ENCODE measurements at places on chromosomes 7 and 10.

DNA sequence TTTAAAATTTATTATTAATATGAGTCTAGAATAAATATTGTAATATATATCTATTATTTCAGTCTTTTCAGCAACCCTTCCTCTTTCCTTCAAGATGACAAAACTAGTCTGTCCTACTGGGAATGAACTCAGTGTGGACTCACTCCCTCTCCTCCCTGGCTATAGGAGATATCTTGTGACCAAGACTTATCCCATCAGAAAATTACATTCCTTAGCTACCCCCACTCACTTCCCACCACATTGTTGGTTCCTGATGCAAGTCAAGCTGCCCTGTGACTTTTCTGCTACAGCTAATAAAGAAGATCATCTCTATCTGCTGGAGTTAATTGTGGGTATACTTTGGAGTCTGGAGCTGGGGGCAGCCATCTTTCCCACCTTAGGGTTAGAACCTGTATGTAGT, 28.0 kb upstream of the MCU start:
- no peak for DNase-seq

DNA sequence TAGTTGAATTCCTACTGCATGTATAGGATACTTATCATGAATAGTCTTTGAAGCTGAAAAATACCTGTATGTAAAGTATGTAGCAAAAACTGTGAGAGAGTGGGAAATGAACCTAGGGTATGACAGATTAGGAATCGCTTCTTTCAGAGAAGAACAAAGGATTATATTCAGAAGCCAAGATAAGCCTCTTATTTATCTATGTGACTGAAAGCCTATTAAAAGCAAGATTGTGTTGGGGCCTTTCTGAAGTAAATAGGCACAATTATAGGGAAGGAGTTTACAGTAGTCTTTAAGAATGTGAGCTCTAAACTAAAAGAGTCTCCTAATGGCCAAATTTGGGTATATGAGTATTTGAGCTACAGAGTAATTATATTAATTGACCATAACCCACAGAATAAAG, 102.1 kb downstream of the MTERF1 start:
- no peak for DNase-seq

DNA sequence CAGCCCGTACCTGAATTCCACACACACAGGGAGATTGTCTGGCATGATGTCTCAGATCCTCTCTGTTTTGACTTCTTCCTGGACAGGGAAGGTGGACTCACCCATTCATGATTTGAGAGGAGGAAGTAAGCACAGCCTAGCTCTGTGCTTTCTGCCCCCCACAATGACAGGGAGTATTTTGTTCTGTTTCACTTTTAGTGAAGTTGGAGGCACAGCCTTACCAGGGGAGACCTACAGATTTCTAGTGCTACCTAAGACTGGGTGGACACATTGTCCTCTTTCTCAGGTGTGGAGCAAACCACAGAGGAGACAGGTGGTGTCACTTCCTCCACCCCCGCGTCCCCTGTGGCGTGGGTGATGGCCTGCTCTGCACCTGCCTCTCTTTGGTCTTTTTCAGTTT, 408.6 kb upstream of the PFKP start:
- DNase-seq: no peak

- DNase-seq: no peak
These were observed 961 bp downstream of the SCRN1 start for GRCh38 chr7:29988424-29989256.

DNA sequence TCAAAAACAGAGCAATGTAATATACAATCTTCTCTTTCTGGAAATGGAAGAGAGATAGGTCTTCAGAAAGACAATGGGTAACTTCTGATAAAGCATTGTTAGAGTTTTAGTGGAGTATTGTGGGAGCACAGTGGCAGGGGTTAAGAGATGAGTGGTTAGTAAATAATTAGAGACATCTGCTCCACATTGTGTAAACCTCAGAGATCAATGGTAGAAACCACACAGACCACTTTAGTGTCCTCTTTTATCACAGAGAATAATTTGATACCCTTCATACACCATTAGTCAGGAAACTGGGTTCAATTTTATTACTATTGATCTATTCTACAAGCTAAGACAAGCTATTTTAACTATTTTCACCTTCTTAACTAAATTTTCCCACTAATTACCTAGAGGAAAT, 35.9 kb upstream of the MAGI2 start:
- DNase-seq: no peak

DNA sequence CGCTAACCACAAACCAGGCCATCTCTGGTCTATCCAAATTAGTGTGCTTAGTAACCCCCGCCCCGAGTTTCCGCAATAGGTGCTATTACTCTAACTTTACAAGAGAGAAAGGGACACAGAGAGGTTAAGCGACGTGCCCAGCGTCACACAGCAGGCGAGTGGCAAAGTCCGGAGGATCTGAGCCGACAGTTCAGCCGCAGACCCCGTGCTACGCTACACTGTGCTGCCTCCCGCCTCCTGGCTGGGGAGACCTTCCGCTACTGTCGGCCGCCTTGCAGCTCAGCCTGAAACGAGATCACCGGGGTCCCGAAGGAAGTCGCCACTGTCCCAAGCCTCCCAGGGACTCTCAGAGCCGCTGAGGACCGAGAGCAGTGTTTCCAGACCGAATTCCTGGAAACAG, 799 bp downstream of the INTS1 start:
- DNase-seq: no peak

DNA sequence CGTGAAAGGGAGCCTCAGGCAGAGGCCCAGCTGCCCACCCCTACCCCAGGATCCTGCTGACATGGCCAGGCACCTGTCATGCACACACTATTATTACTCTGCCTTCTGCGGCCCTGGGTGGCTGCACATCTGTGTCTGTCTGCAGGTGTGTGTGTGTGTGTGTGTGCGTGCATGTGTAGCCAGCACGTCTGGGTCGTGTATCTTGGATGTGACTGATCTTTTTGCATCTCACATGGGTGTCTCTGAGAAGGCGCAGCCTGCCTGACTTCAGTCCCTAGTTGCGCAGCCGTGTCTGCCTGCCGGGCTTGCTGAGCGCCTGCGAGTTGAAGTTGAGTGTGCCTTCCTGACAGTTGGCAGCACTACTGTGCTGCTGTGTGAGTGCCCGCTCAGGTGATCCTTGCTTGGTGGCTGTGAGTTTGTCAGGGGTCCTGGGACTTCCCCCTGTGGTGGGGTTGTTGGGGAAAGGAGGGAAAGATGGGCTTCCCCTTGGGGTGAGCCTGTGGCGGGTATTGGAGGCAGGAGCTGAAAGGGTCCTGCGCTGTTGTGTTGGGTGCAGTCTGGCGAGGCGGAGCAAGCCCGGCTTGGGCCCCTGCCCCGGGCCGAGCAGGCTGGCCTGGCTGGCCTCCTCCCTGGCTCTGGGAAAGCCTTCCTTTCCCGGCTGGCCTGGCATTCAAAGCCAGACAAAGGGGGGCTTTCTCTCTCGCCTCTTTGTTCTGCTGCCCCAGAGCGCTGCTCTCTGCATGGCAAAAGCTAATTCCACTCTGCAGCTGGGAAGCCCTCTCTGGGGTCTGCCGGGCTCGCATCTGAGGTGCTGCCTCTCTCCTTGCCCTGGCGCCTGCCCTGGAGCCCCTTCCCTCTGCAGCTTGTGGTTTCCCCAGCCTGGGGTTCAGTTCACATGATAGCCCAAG, 4.9 kb downstream of the TRIM8 start:
- no peak for DNase-seq

- DNase-seq: no peak
These were observed 97.9 kb upstream of the KLF14 start for GRCh38 chr7:130831817-130832481.

DNA sequence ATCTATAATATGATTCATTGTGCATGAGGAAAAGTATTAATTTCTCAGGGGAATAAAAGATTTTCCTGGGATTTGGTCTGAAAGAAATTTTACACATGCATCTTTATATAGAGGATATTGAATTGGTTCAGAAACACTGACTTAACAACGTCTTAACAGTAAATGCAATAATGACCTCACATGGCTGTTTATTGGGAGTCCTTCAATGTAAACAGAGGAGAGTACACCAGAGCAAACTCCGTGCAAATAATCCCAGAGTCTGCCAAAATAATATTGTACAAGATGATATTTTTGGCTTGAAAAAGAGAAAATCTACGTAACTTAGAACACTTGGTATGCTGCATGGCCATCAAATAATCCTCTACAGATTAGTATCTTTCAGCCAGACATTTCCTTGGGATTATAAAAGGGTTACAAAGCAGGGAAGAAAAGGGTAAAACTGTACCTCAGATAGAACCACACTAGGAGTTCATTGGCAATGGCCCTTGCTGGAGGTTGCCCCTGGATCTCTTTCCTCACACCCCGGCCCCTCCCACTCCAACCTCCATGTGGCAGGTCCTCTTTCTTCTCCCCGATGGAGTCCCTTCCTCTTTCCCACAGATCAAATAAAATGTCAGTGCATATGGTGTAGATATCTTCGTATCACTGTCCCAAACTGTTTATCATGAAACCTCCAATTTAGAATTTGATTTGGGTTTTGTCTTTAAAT, 196.4 kb downstream of the EVX1 start:
- DNase-seq: no peak

- DNase-seq: no peak
These were observed 87.1 kb downstream of the KAT6B start for GRCh38 chr10:74913377-74913979.

- no peak for DNase-seq
These were observed 40.2 kb downstream of the FAS start for GRCh38 chr10:89030791-89031190.

DNA sequence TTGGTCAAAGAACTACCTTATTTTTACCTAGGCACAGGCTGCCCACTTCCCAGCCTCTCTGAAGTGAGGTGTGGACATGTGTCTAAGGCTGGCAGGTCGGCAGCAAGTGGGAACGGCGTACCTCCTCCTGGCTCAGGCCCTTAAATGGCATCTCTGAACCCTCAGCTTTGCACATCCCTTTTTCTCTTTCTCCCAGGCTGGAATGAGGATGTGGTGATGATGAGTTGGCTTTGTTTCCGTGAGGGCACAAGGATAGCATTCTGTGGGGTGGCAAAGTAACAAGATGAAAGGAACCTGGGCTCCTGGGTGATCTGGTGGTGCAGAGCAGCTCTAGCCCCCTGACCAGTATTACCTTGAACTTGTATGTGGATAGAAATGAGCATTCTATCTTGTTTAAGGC, 196.8 kb downstream of the REEP3 start:
- no peak for DNase-seq

GRCh38 chr10:29736366-29737073, 101.7 kb upstream of the SVIL start:
- no peak for DNase-seq

GRCh38 chr10:69500864-69501468, 49.7 kb downstream of the TSPAN15 start:
- DNase-seq: no peak

Measured in cortex of kidney (tissue), 1 donor.